CMK (cell line): ENCODE measurements at places on chromosomes 2 and 18.

GRCh38 chr18:12336171-12336613, 28.2 kb downstream of the TUBB6 start:
- DNase-seq: no peak

DNA sequence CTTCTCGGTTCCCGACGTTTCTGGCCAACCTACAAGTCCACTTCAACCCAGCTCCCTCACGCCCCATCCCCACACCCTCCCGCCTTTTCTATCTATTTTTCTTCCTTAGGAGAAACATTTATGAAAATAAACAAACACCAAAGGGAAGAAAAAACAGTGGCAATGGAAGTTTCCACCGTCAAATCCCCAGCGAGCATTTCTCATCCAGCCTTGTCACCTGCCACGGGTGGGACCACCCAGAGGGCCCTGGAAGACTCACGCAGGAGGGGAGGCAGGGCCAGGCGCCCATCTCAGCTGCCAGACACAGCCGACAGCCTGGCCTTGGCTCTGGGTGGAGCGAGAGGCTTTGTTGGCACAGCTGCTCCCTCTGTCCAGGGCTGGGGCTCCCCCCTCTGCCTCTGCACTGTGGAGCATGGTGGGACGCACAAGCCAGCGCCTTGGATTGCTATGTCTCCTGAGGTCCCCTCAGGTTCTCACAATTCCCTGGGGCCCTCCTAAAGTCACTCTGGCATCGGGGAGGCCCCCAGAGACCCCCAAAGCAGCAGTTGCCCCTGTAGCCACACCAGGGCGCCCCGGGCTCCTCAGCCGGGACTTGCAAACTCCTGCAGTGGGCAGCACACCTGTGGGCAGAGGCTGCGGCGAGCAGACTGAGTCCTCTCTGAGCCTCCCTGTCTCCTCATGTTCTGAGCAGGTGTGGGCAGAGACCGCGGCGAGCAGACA, 395.7 kb upstream of the SALL3 start:
- no peak for DNase-seq

DNA sequence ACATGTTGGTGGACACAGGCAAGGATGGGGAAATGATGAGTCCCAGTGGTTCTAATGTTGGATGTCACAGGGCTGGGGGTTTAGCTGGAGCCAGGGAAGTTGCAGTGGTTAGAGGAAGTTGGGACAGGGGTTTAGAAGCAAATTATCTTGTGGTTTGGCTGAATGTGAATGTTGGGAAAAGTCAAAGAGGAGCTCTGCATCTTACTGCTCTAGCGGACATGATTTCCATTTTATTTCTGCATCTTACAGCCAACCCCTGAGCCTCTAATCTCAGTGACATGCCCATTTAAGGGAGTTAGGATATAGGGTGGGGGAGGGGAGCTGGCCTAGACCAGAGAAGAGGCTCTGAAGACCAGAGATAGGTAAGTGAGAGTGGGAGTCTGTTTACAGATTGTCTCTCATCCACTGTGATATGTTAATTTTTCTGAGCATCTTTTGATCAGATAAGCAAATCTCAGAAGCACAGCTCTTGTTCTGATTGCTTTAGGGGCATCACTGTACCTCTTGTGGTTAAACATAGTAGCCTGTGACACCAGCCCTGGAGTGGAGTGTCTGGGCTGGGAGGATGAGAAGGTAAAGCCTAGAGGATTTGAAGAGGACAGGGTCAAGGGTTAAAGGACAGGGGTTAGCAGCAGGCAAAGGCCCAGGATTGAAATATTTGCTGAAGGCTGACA, 43.6 kb downstream of the SETBP1 start:
- DNase-seq: no peak

DNA sequence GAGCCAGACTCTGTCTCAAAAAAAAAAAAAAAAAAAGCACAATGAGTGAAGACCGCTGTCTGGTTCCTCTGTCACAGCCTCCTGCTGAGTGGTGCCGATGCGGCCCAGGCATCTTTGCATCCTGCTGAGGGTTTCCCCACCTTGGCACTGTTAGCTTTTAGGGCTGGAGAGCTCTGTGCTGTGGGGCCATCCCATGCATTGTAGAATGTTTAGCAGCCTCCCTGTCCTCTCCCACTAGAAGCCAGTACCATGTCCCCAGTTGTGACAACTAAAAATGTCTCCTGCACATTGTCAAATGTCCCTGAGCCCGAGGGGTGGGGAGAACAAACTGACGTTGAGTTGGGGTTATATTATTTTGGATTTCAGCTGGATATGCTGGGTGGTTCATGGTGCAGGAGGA, 7.9 kb upstream of the COLEC11 start:
- no peak for DNase-seq

GRCh38 chr18:78138983-78139496, 840.6 kb upstream of the SALL3 start:
- DNase-seq: no peak

DNA sequence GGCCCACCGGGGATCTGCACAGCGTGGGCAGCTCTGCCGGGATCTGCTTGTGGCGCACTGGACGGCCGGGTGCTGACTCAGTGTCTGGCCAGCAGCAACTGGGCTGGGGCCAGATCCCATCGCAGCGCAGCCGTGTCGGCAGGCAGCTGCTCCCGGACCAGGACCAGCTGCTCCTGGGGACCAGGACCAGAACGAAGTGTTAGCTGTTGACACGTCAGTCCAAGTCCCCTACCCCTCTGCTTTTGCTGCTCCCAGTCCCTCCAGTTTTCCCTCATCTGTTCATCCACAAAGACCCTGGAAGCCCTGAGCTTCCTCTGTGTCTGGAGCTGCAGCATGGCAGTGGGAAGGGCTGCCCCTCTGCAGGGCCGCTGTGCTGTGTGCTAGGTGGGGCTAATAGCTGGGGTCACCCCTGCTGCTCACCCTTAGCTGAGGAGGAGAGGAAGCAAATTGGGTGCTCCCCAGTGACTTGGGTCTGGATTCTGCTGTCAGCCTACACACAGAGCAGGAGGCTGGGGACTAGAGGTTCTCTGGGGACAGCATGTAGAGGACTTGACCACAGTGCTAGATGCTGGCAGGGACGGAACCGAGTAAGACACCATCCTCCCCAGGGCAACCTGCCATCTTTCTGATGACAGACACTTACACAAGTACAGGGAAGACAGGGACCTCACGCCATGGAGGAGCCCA, 16.9 kb upstream of the KIF1A start:
- DNase-seq: no peak

- no peak for DNase-seq
Observed at GRCh38 chr2:137960223-137960622, 4.0 kb upstream of the HNMT start.

GRCh38 chr18:36200354-36200771, 13.1 kb downstream of the MOCOS start:
- no peak for DNase-seq

GRCh38 chr2:216594081-216594480, 39.1 kb upstream of the IGFBP2 start:
- no peak for DNase-seq

DNA sequence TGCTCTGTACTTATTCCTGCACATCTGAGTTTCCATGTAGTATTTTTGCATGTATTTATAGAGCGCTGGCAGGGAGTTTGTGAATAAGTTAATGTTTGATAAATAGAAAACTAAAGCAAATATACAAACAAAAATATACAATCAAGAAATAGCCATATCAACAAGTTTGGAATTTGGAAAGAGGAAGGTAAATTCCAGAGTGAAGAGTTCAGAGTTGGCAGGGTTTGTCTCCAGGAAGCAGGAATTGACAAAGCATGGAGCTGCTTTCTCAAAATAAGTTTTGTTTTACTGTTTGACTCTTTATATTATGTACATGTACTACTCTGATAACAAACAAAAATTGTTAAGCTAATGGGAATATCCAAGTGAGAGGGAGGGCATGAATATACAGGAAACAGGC, 80.3 kb downstream of the SPOPL start:
- no peak for DNase-seq

DNA sequence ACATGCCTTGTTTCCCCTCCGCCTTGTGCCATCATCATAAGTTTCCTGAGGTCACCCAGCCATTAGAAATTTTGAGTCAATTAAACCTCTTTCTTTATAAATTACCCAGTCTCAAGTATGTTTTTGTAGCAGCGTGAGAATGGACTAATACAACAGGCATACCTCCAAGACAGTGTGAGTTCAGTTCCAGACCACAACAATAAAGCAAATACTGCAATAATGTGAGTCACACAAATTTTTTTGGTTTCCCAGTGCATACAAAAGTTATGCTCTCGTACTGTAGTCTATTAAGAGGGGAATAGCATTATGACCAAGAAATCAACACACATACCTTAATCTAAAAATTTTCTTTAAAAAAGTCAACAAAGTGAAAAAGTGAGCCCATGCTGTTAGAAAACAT, 217.2 kb downstream of the NR4A2 start:
- no peak for DNase-seq

- no peak for DNase-seq
Observed at GRCh38 chr18:48661421-48661820, 122.6 kb downstream of the CTIF start.

GRCh38 chr18:78765637-78766281, 213.9 kb upstream of the SALL3 start:
- no peak for DNase-seq

GRCh38 chr2:18630941-18631340, 41.6 kb upstream of the NT5C1B start:
- no peak for DNase-seq

- no peak for DNase-seq
Observed at GRCh38 chr2:24513281-24514071, 22.4 kb downstream of the NCOA1 start.

- DNase-seq: no peak
Observed at GRCh38 chr2:207913772-207914358, 111.5 kb downstream of the PLEKHM3 start.

DNA sequence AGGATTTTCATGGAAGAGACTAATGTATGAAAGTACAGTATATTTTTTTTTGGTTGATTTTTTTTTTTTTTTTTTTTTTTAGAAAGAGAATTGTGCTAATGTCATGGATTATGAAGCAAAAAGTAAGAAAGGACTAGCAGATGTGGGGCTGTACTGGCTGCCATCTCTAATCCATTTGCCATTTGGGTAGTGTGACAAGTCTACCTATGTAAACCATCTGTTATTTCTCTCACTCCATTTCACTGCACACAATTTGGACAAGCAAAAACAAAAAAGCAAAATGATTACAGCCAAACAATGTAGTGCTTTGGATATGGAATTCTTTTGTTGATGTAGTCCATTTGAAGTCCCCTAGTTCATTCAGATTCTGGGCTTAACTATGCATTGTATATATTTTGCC, 1355.4 kb downstream of the LRP1B start:
- DNase-seq: no peak

- DNase-seq: no peak
Observed at GRCh38 chr2:240928476-240929363, 22.6 kb downstream of the CROCC2 start.

DNA sequence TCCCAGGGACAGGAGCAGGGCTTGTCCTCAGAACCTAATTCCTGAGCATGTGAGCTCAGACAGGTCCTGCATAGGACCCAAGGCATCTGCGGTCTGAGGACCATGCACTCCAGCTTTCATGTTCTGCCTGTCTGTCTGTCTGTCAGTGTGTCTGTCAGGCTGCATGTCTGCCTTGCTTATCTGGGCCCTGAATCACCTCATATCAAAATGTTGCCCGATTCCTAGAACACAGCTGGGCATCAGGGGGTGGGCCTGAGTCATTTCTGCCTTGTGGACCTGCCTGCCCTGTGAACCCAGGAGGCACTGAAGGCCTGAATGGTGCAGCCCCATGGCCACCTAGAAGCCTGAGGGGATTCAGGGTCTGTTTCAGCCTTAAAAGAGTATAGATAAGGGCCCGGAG, 22.1 kb downstream of the INHBB start:
- no peak for DNase-seq
